SIG-M5 (cell line): ENCODE measurements at places on chromosomes 7 and 10.

DNA sequence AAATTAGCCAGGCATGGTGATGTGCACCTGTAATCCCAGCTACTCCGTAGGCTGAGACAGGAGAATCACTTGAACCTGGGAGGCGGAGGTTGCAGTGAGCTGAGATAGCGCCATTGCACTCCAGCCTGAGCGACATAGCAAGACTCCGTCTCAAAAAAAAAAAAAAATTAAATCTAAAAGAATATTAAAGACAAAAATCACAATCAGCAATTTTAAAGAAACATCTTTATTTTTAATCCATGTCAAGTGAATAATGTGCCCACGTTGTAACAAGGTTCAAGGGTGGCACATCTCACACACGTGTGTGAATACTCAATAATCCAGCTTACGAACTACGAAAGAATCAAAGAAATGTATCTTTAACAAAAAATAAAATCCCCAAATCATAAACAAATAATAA is 23.0 kb downstream of the SLC37A3 start:
- DNase-seq = no peak

DNA sequence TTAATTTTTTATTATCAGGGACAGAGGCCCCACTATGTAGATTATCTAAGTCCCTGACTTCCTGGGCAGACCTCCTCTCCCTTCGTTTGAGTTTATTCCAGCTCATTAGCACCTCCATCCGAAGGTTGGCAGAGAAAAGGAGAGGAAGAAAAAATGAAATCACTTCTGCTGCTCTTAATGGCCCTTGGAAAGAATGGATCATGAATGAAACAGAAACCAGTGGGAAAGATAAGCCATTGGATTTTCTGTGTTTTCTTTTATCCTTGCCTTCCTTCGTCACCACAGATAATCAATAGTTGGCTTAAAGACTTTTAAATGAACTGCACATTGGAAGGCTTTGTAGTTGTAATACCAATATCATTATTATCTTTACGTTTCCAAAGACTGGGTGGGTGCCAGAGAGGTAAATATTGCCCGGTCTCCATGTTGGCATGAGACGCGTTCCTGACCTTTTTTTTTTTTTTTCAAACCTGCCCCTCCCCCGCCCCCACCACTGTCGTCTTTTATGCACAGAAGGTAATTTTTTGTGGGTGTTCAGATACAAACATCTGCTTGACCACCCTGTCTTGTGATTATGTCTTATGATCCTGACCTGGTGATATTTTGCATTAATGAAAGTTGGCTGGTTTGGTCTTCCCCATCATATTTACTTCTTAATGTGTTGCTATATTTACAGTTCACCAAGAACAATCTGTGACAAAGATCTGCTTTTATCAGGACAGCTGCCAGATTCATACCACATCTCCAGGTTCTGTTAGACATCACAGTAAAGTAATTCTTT is 116.8 kb downstream of the ARID5B start:
- DNase-seq = no peak

GRCh38 chr10:4813023-4813422 is 13.0 kb upstream of the AKR1E2 start:
- DNase-seq = no peak

DNA sequence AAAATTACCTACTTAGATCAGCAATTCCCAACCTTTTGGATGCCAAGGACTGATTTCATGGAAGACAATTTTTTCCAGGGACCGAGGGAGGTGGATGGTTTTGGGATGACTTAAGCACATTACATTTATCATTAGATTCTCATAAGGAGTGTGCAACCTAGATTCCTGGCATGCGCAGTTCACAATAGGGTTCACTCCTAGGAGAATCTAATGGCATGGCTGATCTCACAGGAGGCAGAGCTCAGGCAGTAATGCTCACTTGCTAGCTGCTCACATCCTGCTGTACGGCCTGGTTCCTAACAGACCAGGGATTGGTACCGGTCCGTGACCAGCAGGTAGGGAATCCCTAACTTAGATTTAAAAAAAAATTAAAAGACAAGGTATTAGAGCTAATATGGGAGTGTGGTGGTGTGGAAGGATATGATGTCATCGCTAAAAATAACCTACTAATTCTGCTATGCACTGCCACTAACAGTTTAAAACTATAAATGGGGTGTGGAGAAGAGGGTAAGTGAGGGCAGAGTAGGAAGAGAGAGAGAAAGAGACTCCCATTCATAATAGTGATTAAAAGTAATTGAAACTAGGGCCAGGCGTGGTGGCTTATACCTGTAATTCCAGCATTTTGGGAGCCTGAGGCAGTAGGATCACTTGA is 282.7 kb downstream of the BAMBI start:
- no peak for DNase-seq

DNA sequence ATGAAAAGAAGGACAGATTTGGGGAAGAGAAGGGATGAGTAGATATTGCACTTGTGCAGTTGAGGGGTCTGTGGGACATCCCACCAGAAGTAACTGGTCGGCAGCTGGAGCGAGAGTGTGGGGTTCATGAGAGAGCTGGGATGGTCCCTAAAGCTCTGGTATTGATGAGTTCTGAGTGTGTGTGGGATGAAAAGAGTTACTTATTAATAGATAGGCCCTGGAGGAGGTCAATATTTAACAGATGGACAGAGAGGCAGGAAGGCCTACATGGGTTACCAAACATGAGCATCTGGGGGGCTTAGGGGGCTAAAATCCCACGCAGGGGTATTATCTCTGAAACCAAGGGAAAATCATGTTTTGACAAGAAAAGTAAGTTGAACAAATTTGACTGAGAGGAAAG is 95.7 kb upstream of the SFMBT2 start:
- no peak for DNase-seq

- DNase-seq = no peak
Observed at GRCh38 chr7:27175626-27176523, 1.8 kb upstream of the HOXA10 start.

GRCh38 chr10:110686949-110687348 is 42.8 kb downstream of the RBM20 start:
- no peak for DNase-seq

DNA sequence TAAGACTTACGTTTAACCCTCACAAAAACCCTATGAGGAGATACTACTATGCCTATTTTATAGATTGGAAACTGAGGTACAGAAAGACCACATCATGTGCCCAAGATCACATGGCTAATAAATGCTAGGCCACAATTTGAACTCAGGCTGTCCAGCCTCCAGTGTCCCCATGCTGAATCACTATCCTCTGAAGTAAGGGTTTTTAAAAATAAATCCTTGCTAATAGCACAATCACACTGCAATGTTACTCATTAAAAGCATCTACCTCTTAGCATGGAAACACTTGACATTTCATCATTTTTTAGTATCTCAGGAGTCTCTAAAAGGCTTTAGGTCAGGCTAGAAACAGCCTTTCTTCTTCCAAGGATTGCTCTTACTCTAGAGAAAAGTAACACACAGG is 50.0 kb upstream of the PPP1R3C start:
- DNase-seq = no peak

DNA sequence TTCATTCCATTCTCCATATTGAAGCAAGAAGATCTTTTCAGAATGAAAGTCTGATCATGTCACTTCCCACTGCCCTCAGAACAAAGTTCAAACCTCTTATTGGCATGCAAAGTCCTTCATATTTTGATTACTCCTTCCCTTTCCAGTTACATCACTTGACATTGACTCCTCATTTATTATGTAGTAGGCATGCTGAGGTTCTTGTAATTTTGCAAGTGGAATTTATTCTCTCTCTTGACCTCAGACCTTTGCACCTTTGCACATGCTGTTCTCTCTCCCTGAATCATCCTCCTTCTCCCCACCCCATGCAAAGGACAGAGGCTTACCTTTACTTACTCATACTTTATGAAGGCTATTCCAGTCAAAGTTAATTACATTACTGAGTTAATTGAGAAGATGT is 13.0 kb downstream of the ITPRID1 start:
- DNase-seq = no peak

- no peak for DNase-seq
Observed at GRCh38 chr10:30151581-30152389, 92.4 kb upstream of the JCAD start.

- DNase-seq = no peak
Observed at GRCh38 chr10:52353960-52354394, 39.9 kb downstream of the DKK1 start.

DNA sequence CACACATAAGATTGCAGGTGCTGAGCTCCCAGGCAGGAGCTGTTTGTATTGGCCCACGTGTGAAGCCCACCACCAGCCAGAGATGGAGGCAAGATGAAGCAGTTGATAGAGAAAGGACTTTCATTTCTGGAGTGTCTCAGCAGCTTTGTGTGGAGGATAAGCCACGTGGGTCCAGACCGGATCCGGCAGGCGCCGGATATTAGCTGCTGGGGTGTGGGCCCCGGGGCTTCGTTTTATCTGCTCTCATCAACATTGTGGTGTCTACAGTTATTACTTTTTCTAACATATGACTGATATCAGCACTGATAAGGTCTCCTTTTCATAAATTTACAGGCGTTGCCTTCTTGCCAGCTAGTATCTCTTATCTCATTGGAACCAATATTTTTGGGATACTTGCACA is 25.5 kb downstream of the SLC18A2 start:
- DNase-seq = no peak

GRCh38 chr10:97321804-97322190 is 2.7 kb downstream of the FRAT1 start:
- no peak for DNase-seq

DNA sequence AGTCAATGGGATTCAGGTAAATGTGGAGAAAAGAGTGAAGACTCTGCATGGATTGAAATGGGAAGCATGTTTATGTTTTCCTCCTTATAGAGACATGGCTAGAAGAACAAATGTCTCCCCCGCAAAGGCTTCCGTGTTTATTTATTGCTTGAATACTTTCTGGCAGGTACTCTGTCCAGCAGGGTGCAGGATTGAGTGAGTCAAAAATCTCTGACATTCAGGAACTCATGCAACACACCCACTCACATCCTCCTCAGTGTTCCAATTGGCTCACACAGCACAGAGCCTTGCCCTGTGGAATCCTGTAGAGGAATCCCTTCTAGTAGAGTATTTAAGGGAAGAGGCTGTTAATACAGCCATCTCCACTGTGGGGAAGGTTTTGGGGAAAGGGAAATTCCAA is 290.3 kb upstream of the VWC2 start:
- no peak for DNase-seq

- DNase-seq = no peak
Observed at GRCh38 chr7:66790725-66791124, 50.2 kb downstream of the RABGEF1 start.

GRCh38 chr10:110216942-110217661 is 9.7 kb downstream of the MXI1 start:
- DNase-seq = no peak

DNA sequence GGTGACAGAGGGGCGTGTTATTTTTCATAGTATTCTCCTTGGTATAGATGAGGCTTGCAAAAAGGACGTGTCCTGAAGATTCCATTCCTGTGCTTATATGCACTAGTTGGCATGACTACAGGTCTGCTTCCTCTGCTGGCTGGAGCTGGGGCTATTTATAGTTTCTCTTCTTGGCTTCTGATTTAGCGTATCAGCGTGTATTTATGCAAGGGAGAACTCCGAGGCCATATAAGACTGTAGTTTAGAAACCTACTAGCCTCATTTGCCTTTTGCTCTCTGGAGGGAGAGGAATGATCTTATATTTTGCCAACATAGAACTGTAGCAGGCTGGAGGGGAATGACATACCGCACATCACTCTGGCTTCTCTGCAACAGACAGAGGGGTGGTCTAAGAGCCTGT is 39.7 kb downstream of the CACNB2 start:
- DNase-seq = no peak

GRCh38 chr7:6382817-6383216 is 64.9 kb downstream of the DAGLB start:
- DNase-seq = no peak

DNA sequence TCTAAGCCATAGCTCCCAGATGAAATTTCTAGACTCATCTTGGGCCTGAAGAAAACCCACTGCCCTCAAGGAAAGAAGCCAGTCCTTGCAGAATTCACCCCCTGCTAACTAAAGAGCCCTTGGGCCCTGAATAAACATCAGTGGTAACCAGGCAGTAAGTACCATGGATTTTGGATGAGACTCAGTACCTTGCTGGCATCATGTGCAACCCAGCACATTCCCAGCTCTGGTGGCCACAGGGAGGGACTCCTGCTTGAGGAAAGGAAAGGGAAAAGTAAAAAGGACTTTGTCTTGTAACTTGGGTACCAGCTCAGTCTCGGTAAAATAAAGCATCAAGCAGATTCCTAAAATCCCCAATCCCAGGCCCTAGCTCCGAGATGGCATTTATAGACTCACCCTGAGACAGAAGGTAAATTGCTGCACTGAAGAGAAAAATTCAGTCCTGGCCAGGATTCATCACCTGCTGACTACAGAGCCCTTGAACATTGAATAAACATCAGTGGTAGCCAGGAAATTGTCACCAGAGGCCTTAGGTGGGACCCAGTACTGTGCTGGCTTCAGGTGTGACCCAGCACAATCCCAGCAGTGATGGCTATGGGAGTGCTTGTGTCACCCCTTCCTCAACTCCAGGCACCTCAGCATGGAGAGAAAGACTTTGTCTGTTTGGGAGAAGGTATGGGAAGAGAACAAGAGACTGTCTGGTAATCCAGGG is 31.2 kb upstream of the SFTPD start:
- no peak for DNase-seq

- no peak for DNase-seq
Observed at GRCh38 chr10:79009145-79009544, 59.6 kb upstream of the ZMIZ1 start.

DNA sequence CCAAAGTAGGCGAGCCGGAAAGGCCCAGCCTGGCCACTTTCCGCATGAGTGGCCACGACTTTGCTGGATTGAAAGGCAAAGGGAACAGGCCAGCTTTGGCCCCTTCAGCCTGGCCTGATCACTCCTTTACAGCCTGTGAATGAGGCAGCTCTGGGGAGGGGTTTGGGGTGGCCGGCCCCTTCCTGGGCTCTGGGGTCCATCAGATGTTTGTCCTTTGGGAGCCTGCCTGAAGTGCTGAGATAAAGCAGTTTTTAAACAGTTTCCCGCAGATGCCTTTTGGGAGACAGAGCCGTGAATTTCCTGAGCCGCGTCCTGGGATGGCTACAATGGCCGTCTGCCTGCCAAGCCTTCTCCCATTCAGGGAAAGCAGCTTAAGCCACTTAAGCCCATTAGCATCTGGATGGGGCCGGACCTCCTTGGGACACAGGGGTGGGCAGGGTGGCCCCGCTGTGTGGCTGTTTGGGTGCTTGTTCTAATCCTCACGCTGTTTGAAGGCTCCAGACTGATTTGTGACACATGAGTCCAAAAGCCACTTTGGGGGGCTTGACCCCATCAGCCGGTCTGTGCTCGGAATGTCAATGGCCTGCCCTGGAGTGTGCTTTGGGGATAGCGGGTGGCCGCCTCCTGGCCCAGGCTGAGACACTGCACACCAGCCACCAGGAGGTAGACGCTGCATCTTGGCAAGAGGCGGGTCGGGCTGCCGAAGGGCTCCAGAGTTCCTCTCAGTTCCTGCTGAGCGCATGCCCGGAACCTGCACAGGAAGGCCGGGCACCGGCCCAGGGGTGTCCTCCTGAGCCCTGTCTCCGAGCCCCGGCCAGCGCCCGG is 38.9 kb downstream of the NKX6-2 start:
- DNase-seq = no peak

DNA sequence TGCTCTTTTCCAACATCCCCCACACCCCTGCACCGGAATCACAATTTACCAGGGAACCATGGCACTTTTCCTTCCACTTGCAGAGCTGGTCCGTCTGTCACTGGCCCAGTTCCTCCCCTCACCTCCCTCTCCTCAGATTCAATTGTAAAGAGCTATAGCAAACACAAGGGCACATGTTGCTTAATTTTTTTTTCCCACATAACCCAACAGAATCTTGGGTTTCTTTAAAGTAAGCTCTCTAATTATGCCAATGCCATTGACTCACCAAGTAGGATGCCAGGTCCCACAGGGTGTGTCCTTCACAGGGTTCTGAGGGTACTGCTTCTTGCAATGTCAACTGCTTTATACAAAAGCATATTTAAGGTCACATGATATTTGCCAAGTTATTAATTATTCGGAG is 262.2 kb downstream of the AUTS2 start:
- DNase-seq = no peak
